ENCODE measurements at places on chromosomes 2 and 18.

- DNase-seq, result no peak
These were observed 90.3 kb upstream of the RAB27B start for GRCh38 chr18:54737986-54738385.

GRCh38 chr2:104465981-104466380 is 387.9 kb upstream of the POU3F3 start:
- no peak for DNase-seq

- DNase-seq, result no peak
These were observed 29.6 kb downstream of the TNS1 start for GRCh38 chr2:217973008-217973787.

DNA sequence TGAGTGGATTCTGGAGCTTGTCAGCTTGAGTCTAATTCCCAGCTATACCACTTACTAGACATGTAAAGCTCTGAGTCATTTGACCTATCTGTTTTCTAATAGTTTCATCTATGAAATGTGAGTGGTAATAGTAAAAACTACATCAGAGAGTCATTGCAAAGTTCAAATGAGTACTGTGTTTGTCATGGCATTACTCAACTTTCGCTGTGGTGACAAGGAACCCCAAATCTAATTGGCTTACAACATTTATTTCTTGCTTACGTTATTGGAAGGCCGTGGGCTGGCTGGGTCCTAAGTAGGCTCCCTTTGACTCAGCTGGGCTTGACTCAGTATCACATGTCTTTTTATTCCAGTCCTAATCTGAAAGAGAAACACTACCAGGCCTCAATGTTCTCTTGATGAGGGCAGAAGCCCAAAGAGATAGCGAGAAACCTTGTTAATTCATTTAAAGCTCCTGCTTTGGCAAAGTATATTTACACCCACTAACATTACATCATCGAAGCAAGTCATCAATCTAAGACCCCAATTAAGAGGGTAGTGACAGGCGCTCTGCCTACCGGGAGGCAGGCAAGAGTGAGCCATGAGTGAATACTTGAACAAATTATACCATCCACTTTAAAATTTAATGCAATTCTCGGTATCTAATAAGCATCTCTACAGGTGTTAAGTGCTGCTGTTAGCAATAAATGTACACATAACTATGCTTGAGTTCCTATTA is 431.8 kb upstream of the SPHKAP start:
- DNase-seq, result no peak

- DNase-seq, result no peak
These were observed 11.0 kb upstream of the CATIP start for GRCh38 chr2:218345491-218346236.

GRCh38 chr2:96186562-96186961 is 22.1 kb downstream of the STARD7 start:
- no peak for DNase-seq

DNA sequence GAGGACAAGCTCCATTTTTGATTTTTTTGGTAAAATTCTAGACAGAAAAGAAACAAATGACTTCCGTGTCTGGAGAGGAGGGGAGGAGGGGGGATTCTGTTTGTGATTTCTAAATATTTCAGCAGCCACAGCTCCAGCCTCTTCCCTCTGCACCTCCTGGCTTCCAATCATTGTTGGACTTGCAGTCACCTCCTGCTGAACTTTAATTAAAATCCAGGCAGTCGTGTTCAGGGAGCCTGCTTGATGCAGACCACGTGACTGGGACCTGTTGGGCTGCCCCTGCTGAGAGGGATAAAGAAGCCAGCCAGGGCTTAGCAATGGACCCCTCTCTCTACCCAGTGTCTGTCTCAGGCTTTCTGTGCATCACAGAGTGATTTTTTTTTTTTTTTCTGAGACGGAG is 115.1 kb downstream of the SH3BP4 start:
- no peak for DNase-seq

- no peak for DNase-seq
These were observed 221.0 kb downstream of the OSR1 start for GRCh38 chr2:19137433-19137832.

- no peak for DNase-seq
These were observed 416.6 kb upstream of the MEX3C start for GRCh38 chr18:51614033-51614432.

GRCh38 chr18:21593540-21594257 is 6.8 kb downstream of the ESCO1 start:
- DNase-seq, result no peak

DNA sequence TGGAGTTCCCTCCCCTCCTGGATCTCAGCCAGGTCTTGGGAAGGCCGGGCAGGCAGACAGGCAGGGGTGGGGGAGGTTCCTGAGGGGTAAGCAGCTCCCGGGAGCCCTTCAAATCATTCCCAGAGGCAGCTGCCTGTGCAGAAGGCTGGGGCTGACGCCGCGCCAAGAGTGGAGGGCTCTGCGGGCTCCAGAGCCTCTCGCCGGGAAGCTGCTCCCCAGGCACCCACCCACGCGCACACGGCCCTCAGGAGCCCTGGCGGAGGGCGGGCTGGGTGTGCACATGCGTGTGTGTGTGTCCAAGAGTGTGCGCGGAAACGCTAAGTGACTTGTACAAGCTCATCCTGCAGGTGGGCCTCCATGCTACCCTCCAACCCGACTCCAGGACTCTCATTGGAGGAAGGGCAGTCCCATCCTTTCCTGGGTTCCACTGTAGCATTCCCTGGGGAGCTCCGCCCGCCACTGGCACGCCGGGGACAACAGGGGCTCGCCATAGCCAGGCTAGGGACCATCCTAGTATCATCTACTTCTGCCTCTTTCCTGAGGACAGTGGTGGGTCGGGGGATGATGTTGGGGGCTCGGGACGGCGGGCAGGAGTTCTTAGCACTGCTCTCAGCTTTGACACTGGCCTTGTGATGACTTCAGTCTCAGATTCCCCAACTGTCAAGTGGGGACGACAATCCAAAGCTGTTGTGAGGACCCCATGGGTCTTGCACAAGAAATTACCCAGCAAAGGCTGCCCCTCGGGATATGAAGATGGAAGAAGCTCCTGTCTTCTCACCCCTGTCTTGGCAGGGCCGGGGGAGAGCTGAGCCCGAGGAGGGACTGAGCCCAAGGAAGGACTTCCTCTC is 50.3 kb downstream of the INHBB start:
- DNase-seq, result no peak

DNA sequence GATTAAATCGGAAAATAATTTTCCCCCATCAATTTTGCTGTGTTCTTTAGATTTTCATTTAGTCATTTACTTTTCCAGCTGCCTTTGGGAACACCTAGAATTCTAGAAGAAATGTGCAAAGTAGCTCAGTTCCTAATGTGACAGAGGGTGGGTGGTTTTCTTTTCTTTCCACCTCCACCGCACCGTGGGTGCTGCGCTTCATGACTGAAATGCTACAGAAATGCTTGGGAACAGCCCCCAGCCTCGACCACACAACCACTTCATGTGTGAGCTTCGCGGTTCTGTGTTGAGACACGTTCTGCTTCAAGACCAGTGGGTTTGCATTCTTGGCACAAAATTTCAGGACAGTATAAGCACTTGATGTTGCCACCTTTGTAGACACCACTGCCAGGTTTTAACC is 30.9 kb downstream of the E2F6 start:
- DNase-seq, result no peak

GRCh38 chr2:186862869-186863709 is 14.1 kb upstream of the ZSWIM2 start:
- no peak for DNase-seq

DNA sequence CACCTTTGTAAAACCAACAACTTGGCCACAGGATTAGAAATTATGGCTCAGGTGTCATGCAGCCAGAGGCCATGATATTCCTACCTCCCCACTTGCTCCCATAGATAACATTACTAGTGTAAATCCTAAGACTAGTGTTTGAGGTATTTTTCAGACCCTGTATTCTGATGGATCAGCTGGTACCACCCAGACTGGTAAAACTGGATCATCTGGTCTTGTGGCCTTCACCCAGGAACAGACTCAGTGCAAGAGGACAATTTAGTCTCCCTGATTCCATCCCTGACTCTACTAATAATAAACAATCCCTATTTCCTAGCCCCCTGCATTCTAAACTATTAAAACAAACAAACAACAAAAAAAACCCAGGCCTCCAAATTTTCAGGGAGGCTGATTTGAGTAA is 121.0 kb downstream of the ALPK2 start:
- no peak for DNase-seq

- no peak for DNase-seq
These were observed 663.3 kb upstream of the ACVR2A start for GRCh38 chr2:147181351-147182029.

DNA sequence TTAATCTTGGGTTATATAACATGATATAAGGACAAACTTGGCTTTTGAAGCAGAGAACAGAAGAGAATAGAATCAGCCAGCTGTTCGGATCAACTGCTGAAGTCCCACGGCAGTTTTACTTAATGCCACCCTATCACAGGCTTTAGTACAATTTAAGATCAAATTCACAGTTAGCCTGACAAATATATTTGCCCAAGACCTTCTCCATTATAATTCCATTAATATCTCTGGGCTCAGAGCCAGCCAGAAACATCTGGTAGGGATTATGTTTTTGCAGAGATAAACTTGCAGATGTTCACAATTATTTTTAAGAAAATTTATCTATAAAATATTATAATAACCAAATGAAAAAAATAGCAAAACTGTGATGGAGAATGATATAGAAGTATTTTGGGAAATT is 381.4 kb downstream of the RAD51AP2 start:
- no peak for DNase-seq

GRCh38 chr2:168156661-168157060 is 90.7 kb downstream of the STK39 start:
- no peak for DNase-seq

DNA sequence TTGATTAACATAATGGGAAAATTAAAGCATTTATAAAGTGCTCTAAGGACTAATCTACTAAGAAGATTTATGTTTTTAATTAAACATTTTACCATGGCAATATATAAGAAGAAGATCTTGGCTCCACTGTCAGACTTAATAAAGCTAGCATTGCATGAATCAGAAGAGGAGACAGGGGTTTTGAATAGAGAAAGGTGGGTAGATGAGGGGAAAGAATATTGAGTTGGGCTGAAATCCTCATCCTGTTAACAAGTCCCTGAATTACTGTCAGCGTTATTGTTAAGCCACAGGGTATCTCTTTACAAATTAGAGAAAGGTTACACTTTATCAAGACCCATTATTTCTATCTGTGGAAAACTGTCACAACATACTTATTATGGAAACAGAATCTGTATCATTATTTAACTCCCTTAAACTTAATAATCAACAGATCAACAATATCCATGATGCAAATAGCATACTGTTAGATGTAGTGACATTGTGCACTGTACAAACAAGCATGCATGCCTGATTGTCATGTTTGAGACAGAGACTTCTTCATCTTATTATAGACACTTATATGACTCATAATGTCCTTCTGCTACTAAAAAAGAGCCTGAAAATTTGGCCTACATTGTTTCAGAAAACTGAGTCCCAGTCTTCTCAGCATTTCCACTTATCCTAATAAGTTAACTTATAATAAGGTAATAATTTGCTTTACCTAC is 304.1 kb downstream of the NRXN1 start:
- no peak for DNase-seq

DNA sequence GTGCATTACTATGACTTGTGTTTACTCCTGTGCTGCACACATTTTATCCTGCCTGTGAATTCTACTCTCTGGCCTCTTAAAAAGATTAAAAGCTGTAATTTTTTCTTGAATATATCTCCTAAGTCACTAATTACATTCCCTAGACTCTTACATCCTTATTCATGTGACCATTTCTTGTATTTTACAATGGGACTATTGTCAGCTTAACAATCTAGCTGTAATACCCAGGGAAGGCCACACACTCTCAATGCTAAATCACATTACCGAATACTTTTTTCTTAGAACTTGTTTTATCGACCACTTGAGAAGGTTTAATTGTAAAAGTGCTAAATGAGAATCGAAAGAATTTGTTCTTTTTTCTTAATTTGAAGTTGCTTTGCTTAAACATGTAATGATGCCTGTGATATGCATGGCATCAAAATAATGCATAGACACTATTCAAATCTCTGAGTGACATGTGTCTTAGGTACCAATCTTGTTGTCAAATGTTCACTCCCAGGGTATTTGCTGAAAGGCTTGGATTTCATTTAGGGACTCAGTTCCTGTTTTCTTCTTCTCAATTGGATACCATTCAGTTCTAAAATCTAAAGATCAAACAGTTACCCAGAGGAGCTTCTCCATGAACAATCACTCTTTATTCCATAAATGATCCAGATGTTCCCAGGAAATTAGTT is 498.5 kb downstream of the DPP10 start:
- DNase-seq, result no peak

- no peak for DNase-seq
These were observed 75.3 kb downstream of the INHBB start for GRCh38 chr2:120421126-120421829.

DNA sequence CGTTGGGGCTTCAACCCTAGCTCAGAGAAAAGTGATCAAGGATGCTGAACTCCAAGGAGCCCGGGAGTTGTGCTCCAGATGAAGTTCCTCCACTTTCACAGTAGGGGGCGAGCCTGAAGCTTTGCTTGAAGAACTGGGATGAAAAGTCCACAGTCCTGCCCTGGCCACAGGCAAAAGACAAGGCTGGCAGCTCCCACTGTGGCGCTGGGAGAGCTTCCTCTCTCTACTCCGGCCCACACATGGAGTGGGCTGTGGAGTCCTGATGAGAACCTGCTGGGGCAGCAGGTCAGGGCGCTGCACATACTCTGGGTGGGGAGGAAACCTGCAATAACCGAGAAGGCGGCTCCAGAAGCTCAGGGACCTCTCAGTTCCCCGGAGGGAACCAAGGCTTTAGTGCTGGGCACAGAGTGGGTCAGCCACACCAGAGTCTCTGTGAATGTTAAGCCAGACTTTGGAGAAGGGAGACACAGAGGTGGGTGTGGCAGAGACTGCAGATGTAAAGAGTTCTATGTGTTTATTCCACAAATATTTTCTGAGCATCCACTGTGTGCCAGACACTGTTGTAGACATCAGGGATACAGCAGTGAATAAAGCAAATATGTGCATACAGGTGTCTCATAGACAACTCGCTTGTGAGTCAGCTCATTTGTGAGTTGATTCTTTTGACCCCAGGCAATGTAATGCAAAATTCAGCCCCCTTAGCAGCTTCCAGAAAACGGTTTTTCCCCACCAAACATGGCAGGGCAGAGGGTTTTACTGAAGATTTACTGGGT is 48.0 kb upstream of the MRPL33 start:
- no peak for DNase-seq

GRCh38 chr18:50880119-50880465 is 1.2 kb downstream of the ME2 start:
- no peak for DNase-seq

- DNase-seq, result no peak
These were observed 36.3 kb downstream of the HS6ST1 start for GRCh38 chr2:128282246-128282975.

- no peak for DNase-seq
These were observed 139.9 kb upstream of the FSHR start for GRCh38 chr2:49294225-49294624.

DNA sequence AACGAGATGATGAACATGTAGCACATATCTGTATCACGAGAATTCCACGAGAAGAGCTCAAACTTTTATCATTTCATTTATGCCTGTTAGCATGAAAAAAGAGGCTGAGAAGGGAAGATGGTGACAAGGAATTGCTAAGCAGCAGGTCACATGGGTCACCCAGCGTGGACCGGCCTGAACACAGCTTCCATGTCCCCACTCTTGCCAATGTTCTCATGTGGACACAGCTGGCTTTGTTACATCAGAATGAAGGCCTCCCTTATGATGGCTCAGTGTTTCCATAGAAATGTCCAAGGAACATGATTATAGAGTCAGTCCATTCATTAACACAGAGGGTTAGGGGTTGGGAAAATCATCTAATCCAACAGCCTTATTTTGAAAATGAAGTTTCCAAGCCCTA is 215.4 kb downstream of the CMPK2 start:
- no peak for DNase-seq

- no peak for DNase-seq
These were observed 36.9 kb upstream of the VWA3B start for GRCh38 chr2:98050070-98050469.

GRCh38 chr2:143736904-143737303 is 607.7 kb downstream of the ARHGAP15 start:
- no peak for DNase-seq
